ENCODE measurements at places on chromosomes 4 and X. TPM values are rescaled to one million over a fixed set of nuclear protein-coding genes. Genes with fewer than 3 reads are reported as not detected.

DNA sequence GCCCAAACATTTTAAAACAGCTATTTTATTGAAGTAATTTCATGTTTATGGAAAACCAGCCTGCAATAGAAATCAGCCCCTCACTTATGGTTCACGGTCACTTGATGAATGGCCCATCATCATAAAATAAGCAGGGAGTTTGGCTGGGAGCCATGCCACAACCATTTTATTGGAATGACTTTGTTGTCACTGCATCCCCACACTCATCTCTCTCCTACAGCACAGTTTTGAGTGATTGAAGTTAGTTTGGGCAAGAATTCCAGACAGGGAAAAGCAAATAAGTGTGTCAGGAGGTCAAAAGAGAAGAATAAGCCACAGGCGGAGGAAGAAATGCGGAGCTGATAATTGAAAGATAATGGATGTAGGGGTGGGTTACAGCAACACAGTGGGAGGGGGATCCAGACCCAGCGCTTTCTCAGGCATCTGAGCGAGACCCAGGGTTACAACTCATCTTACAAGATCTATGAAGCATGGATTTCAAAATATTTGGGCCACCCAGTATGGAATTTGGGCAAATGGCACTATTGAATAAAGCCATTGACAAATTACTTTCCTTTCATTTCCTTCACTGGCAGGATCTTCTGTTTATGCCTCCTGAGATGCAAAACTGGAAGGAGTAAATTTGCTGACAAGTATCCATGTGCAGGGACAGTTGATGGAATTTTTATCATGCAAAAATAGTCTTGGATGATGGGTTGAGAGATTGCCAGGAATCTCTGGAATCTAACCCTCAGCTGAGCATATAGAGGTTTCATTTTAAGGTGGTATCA lies 100.8 kb downstream of the SHROOM3 start:
- no peak for DNase-seq

DNA sequence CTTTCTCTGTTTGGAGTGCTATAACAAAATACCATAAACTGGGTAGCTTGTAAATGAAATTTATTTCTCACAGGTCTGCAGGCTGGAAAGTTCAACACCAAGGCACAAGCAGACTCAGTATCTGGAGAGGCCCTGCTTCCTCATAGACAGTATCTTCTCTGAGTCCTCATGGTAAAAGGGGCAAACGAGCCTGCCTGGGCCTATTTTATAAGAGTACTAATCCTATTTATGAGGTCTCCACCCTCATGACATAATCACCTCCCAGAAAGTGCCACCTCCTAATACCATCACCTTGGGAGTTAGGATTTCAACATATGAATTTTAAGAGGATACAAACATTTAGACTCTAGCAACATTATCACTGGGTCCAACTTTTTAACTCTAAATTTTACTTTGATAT lies 200.3 kb downstream of the STPG2 start:
- DNase-seq: no peak

DNA sequence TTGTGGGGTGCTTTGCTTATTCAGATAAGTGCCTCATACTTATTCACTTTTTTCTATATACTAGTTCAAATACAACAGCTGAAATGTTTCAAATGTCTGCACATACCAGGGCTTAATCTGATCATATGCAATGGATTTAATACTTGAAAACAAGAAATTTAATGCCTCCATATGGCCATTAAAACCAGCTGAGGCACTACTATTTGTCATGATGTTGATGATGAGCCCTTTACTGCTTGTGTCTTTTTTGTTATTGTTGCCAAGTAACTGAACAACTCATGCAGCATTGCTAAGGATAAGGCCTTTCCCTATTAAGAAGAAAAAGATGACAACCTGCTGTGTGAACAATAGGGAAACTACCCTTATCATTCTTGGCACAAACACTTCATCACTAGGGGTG lies 52.5 kb downstream of the MAGEB10 start:
- DNase-seq: no peak

The DCAF16 gene
- total RNA-seq: 35.1 TPM

The TNIP3 gene
- total RNA-seq: under 0.01 TPM

The AMTN gene
- total RNA-seq: not detected

Data from frontal cortex (tissue), 4 donors.